Esophagus muscularis mucosa (tissue), 4 donors: ENCODE measurements at places on chromosomes 6 and 20.

GRCh38 chr20:1987826-1988225, 6.0 kb downstream of the PDYN start:
- DNase-seq, result no peak

- DNase-seq, result no peak
These were observed 719.6 kb downstream of the TBC1D32 start for GRCh38 chr6:120614723-120615122.

GRCh38 chr6:39054577-39055142, 6.1 kb downstream of the GLP1R start:
- DNase-seq, result no peak

DNA sequence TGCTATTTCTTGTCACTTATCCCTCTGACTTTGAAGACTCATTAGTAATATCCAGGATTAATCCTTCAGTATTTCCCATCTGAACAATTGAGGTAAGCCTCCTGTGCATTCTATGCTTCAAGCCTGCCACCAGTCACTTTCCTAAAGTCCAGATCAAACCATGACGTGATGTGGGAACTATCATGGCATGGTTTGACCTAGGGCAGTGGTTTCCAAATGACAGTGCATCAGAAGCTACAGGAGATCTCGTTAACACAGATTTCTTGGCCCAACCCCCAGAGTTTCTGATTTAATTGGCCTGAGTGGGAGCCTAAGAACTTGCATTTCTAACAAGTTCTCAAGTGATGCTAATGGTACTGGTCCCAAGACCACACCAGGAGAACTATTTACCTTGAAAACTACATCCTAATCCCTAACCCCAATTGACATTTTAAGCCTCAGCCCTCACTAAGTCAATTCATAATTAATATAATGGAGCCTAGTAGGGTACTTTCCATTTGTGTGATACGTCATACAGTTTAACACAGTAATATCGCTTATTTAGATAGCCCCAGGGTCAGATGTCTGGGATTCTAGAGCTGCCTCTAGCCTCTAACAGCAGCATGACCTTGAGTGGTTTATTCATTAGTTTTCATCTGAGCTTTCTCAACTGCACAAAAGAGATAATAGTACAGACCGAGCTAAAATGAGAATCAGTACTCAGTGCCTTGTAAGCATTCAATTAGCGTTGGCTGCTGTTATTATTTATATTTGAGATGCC, 907.6 kb downstream of the TFAP2A start:
- DNase-seq, result no peak

DNA sequence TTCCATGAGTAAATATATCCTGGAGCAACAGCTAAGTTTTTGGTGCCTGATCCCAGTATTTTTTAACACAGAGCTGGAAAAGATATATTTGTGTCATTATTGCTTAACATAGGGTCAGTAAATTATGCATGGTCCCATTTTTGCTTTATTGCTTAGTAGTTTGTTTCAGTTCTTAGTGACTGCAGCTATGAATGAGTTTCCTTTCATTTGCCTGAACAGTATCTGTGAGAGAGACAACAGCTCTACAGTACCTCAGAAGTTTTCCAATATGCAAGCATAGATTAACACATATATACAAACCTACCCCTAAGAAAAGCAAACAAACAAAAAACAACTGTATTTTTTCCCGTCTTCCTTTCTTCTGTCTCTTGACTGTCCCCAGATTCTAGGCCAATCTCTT, 160.3 kb downstream of the MEI4 start:
- no peak for DNase-seq

DNA sequence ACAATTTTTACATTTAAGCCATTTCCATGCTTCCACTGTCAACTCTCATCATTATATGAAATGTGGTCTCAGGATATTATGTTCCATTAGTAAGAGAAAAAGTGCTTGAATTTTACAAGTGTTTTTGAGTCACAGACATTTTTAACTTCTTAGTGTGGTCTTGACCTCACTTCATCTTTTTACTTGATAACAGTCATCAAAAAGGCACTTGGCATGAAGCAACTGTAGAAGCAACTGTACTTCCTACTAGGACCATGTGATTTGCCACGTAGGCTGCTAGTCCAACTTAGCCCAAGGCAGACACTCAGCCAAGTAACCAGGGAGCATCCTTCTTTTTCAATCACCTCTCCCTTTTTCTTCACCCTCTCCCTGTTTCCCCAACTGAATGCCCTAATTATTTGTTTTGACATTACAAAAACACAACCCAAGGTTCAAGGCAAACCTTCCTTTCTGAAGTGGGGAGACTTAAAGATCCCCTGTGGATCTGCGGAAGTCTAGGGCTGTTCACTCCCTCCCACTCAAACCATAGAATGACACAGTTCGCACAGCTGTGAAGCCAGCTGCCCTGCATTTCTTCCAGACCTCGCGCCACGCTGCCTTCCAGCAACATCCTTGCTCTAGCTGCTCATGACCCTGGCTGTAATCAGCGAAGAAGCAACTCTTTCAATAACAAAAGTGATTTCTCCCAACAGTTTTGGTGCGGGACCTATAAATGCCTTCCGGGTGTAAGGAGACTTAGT, 45.0 kb downstream of the PHACTR1 start:
- no peak for DNase-seq

DNA sequence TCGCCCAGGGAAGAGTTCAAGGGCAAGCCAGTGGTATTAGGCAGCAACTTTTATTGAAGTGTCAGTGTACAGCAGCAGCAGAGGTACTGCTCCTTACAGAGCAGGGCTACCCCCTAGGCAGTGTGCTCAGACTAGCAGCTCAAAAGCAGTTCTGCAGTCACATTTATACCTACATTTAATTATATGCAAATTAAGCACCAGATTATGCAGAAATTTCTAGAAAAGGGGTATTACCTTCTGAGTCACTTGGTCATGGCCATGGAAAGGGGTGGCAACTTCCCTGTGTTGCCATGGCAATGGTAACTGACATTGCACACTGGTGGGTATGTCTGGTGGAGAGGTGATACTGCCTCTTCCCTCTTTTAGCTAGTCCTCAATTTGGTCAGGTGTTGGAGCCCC, 2.1 kb upstream of the ZKSCAN4 start:
- no peak for DNase-seq

DNA sequence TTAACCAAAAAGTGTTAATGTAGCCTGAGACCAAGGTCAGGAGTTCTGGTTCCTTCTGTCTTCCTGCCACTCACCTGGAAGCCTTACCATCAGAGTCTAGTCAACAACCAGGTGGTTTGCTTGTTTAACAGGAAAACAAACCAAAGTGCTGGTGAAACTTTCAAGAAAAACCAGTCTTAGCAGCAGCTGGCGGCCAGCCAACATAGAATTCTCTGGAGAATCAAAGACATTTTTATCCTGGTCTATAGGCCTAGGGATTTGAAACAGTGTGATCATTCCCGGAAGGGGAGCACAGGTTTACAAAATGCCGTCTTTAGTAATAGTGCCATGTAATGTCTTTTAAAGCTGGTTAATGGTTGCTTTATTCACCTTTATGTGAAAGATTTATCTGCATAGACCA, 146.6 kb upstream of the AKIRIN2 start:
- no peak for DNase-seq

DNA sequence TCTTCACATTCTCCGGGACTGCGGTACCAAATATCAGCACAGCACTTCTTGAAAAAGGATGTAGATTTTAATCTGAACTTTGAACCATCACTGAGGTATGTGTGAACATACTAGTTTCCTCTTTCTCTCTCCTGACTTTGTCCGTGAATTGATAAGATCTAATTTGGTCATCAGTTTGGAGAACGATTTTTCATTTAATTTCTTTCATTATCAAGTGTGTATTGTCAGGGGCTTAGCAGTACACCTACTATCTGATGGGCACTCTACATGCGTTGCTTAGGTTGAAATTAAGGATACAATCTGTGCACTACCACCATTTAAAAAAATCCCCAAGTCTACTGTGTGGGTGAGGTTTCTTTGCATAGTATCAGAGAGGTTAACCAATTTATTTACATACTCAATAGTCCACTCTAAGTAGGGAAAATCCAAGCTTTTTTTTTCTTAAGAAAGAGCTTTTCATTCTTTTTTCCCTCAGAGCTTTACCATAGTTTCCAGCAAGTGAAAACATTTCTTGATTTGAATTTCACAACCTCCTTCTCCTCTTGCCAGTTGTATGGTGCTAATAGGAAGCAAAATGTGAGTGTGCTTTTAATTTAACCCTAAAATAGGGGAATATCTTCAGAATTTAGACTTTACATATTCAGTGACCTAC, 105.4 kb upstream of the ESR1 start:
- DNase-seq, result no peak

GRCh38 chr6:77415706-77416105, 47.6 kb downstream of the HTR1B start:
- no peak for DNase-seq

- no peak for DNase-seq
These were observed 299.7 kb upstream of the PRDM1 start for GRCh38 chr6:105786449-105786848.
